Lower leg skin (tissue), 4 donors: ENCODE measurements at places on chromosomes 4 and X.

DNA sequence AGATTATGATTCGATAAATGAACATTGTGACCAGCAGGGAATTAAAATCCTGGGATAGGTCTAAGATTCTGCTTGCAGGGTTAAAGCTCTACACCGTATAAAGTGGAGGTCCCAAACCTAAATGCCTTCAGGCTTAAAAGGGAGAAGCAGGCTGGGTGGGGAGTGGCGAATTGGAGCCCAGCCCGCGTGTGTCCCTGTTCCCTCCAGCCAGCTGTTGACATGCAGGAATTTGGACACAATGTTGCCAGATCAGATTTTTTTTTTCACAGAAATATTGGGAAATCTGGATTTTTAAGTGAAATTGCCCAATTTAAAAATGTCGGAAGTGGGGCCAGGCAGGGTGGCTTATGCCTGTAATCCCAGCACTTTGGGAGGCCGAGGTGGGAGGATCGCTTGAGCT is 60.5 kb downstream of the ELF4 start:
- no peak for DNase-seq

- no peak for DNase-seq
Observed at GRCh38 chr4:138405934-138406567, 163.9 kb upstream of the SLC7A11 start.

DNA sequence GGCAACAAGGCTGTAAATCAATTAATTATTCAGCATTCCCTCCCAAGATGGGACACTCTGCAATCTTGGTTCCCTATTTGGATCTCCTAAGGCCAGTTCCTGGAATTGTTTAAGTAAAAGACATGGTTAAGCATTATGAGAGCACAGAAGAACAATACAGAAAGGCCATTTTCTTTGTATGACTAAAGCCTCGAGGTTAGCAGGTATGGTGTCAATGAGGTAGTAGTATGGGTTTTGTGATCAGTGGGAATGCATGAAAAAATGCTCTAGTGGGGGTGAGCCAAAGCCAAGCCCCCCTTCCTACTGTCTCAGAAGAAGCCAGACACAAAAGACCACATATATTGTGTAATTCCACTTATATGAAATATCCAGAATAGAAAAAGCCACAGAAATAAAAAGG is 61.7 kb upstream of the S100G start:
- DNase-seq: no peak

DNA sequence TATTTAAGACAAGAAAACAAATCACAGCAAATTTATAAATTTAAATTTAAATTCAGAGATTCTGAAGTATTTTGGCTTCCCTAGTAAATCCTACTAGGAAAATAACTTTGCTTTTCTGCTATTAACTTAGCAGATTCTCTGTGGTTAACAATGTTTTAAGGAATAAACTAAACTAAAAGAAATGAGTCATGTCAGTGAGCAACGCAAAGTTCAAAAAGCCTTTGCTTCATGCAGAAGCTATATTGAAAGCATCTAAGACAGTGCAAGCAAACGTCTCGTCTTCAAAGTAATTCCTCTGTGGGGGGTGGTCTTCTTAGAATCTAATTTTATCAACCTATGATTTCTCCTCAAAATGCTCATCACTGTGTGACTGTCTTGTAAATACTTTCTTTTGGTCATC is 30.1 kb downstream of the GABRB1 start:
- no peak for DNase-seq

- DNase-seq: no peak
Observed at GRCh38 chrX:19824603-19825002, 62.8 kb downstream of the SH3KBP1 start.

GRCh38 chr4:1584498-1584897 is 99.6 kb downstream of the FAM53A start:
- DNase-seq: no peak

- peak; percentile 97 for DNase-seq
Observed at GRCh38 chrX:131792789-131793462, 230.2 kb upstream of the STK26 start.

DNA sequence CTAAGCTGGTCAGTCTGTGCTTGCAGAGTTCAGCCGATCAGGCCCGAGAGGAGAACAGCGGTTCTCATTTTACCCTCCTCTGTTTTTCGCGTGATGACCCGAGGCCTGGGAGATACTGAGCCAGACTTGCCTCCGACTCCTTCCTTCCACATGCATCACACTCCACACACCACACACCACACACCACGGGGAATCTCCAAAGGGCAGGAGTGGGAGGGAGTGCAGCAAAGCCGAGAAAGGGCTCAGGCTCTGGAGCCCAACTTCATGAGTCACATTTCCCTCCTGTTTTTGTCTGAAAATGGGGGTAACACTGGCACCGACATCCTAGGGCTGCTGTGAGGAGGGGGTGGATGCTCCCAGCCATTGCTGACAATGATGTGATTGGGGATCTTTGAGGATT is 38.9 kb downstream of the TKTL1 start:
- no peak for DNase-seq

- DNase-seq: no peak
Observed at GRCh38 chrX:48945517-48946348, 11.7 kb downstream of the OTUD5 start.

DNA sequence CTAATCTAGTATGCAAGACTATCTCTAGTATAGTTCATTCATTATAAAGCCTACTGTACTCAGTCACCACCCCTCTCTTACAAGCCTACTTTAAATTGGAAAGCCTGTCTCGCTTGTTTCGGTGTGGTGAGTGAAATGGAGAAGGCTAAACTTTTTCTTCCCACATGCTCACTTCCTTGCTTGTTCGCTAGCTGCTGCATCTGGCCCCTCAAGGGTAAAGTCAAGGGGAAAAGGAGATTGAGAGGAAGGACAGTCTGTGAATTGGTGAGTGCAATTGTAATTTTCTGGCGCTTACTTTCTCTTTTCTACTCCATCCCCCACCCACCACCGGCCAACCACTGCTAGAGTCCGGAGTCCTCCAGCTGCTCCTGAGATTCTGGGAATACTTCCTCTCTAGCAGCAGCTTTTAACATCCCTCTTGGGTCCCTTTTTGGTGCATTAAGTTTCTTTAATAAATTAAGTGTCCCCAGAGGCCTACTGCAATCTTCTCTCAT is 12.1 kb upstream of the ARAP2 start:
- no peak for DNase-seq

GRCh38 chr4:4269331-4269731 is 20.6 kb downstream of the LYAR start:
- DNase-seq: no peak

DNA sequence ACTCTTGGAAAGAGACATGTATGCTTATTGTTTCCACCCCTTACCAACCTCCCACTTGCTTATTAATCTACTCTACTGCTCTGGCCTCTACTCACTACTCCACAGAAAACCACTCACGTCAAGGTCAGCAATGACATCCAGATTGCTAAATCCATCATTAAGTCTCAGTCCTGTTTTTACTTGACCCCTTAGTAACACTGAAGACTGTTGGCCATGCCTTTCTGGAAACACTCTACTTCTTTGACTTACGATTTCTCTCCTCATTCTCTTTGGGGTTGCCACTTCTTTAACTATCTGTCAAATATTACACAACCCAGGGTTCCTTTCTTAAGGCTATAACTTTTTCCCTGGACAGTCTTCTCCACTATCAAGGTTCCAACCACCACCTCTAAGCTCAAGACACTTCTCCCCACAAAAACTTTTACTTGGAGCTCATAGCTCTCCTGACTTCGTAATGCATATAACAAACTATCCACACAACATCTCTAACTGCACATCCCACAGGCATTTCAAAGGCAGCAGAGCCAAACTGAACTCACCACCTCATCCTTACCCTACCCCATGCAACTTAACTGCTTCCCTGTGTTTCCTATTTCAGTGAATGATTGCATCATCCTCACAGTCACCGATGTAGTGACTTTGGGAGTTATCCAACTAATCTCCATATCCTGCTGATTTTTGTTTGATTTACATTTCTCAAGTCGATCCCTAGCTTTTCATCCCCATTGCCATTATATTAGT is 15.8 kb upstream of the MAGEA4 start:
- no peak for DNase-seq

DNA sequence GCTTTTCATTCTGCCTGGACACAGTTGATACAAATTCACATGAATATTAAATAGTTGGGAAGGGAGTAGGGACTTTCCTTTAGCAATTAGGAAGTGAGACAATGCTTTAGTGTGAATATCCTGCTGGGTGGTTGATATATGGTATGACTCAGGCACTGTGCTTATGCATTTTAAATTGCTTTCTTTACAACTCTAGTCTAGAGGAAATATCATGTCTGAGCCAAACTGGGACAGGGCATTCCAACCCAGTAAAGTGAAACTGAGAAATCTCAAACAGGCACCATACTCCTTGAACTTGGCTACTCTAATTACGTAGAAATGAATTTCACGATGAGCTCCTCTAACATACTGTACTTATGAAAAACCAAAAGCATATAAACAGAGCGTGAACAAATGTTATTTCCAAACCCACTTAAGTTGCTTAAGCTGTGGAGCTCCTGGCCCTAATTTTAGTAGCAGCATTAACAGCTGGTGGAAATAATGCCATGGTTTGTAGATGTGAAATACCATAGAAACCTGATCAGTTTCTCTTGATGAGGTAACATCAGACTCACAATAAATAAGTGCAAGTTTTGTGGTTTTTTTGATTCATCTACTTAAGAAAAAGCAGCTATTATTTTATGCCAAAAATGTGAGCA is 242.9 kb upstream of the GK2 start:
- DNase-seq: no peak

DNA sequence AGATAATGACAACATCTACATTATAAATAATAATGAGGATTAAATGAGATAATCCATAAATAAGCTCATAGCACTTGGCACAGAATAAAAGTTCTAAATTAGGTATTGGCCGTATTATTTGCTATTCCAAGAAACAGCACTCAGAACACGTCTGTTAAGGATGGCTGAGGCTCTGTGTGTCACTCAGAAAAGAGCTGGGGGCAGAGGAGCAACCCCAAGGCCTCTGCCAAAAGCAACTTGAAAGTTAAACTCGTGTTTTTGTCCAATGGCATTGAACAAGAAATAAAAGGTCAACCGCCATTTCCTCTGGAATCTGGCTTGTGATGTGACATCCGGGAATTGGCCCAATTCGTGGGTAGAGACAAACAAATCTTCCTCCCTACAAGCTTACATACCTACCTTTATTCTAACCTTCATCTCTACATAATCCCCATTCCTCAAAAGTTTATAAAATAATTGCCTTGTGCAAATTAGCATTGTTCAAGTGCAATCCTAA is 42.3 kb upstream of the FAM241A start:
- DNase-seq: no peak

GRCh38 chr4:103423261-103423660 is 225.1 kb upstream of the CENPE start:
- no peak for DNase-seq

- no peak for DNase-seq
Observed at GRCh38 chrX:132749406-132749805, 209.0 kb downstream of the HS6ST2 start.

DNA sequence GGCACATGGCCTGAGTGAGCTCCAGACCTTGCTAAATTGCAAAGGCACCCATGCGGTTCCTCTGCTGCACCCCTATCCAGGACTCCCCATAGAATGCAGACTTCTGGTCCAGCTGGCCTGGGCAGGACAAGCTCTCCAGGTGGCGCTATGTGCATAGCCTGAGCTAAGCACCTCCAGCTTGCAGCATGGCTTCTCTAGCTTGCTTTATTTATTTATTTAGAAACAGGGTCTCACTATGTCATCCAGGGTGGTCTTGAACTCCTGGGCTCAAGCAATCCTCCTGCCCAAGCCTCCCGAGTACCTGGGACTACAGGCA is 5.5 kb upstream of the WFS1 start:
- DNase-seq: no peak

GRCh38 chr4:155445306-155445705 is 68.5 kb upstream of the MAP9 start:
- no peak for DNase-seq

GRCh38 chrX:81390237-81390636 is 188.3 kb downstream of the SH3BGRL start:
- no peak for DNase-seq

GRCh38 chrX:129585167-129585566 is 45.1 kb downstream of the OCRL start:
- DNase-seq: no peak

GRCh38 chr4:113436360-113436759 is 325.2 kb downstream of the CAMK2D start:
- no peak for DNase-seq

GRCh38 chr4:120528428-120528827 is 394.1 kb downstream of the PRDM5 start:
- DNase-seq: no peak

GRCh38 chrX:48904626-48905025 is 6.8 kb downstream of the SLC35A2 start:
- DNase-seq: no peak

DNA sequence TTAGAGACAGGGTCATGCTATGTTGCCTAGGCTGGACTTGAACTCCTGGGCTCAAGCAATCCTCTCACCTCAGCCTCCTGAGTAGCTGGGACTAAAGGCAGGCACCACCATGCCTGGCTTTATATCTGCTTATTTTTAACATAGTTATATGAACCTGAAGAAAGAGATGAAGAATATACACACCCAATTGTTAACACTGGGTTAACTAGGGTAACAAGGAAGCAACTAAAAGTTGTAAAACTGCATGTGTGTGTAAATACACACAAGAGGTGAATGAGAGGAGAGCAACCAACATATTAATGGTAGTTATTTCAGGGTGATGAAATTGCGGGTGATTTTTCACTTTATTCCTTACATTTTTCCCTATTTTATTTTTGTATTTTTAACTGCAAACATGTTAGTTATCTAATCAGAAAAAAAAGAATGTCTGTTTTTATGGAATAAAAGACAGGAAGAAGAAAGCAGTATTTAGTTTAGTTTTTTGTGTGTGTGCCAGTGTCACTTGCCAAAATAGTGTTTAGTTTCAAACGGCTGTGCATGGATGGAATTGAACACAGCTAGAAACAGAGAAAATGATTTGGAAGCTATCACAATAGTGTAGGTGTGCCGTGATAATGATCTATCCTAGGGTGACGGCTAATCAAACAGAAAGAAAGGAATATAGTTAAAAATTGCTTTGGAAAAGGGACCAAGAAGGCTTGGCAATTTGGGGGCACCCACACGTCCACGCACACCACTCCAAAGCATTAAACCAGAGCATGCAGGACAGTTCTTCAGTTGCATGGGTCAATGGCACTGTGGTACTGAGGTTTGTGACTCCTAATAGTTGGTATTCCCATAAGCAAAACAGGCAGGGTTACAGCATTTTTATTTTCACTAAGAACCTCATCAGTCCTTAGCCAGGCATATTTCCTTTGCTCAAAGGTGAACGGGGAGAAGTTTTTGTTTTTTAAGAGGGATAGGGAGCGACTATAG is 89.1 kb upstream of the KLHL13 start:
- DNase-seq: no peak

DNA sequence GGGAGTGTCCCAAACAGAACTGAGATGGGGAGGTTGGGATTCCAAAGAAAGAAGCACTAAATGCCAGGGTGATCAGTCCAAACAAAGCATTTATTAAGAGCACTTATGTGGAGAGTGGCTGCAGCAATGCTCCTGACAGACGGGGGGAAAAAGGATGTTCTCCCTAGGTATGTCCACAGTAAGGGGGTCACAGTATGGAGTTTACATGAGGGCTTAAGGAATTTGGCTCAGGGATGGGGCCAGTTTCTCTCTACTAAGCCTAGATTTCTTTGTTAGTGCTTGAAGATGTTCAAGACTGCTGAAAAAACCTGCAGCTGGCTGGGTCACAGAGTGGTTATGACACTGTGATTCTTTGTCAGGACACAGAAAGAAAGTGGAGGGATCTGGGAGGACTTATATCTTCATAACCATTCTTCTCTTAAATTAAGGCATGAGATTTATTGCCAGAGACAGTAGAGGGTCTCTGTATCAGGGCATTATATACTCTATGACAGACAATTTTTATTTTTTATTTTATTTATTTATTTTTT is 1468.0 kb downstream of the C4orf33 start:
- no peak for DNase-seq

- DNase-seq: no peak
Observed at GRCh38 chrX:9091258-9091657, 57.3 kb upstream of the FAM9B start.
